ENCODE measurements at places on chromosomes 13 and 19.
A peak's percentile ranks its signal among the peaks of the same experiment; 100 is the strongest.

DNA sequence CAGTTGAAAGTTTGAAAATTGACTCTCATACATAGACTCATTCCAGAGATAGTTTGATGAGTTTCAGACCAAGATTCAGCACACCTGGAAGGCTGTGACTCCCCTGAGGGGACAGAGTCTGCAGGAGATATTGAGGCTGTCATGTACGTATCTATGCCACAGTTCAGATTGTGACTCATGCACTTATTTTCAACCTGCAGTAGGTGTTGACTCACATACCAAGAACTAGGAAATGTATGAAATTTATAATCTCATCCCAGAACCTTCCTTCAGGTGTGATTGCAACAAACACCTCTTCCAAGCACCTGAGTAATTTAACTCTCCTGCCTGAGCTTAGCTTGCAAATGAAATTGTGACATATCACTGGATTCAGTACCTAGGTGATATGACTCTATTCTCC is 64.4 kb upstream of the ZNF43 start:
- DNase-seq = no peak

DNA sequence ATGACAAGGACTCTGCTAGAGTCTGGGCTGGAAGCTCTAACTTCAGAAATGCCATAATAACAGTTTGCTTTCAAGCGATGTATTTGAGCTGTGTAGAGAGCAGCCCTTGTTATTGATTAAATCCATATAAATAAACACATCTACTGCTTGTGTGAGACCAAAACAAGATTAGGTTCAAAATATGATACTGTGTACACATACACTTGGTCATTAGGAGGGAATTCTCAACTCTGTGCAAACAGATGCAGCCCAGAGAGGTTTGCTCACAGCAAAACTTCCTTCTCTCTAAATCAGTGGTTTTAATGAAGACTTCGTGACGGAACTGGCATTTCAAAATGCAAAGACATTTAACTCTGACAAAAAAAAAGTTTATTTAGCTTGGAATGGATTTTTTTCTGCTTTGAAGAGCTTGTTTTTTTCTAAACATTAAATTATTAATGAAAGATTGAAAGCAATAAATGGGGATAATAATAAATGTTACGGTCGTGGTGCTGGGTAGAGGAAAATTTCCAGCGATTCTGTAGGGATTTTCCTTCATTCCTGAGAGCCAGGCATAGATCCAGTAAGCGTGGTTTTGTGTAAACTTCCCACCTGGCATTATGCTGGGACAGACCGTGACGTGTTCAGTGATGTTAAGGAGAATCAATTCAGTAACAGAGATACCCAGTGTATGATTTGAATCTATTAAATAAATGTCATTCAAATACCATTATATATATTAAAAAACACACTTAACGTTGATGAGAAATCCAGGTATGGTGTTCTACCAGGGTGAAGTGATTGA is 213.7 kb downstream of the TEX29 start:
- peak; percentile 60 for DNase-seq

DNA sequence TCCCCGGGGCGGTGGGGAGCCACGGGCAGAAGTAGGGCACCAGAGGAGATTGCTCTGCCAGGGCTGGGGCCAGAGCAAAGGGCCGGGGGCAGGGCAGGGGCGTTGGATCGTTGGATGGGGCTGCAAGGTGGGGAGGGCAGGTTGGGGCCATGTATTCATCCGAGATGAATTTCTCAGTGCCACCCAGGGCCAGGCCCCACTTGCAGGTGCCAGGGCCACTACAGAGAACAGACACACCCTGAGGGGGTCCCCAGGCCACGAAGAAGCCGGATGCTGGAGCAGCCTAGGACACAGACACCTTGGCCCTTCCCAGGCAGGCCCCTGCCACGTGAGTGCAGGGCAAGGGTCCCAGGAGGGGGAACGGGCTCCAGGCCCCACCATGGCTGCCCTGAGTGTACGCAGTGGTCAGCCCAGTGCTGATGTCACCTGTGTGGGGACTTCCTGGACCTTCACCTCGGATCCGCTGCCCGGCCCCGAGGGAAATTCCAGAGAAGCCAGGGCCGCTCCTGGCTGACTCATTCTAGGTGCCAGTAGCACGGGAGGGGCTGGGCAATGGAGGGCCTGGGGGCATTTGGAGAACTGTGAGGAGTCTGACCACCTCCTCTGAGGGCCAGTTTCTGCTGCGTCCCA is 9.6 kb upstream of the SBNO2 start:
- no peak for DNase-seq

GRCh38 chr19:35732540-35733179 is 9.6 kb downstream of the IGFLR1 start:
- DNase-seq = no peak

DNA sequence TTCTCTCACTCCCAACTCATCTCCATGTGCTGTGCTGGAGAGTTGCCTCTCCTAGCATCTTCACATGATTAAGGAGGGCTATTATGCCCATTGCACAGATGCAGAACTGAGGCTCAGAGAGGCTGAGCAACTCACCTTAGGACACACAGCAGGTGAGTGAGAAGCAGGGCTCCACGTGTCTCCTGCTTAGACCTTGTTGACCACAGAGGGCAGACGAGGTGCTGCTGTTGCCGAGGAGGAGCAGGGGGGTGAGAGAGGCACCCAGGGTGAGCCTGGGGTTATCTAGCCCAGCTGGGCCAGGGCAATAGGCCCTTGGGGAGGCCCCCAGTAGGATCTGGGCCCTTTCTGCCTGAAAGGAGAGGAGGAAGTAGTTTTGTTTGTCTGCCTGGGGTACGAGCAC is 2.4 kb upstream of the HSH2D start:
- no peak for DNase-seq

DNA sequence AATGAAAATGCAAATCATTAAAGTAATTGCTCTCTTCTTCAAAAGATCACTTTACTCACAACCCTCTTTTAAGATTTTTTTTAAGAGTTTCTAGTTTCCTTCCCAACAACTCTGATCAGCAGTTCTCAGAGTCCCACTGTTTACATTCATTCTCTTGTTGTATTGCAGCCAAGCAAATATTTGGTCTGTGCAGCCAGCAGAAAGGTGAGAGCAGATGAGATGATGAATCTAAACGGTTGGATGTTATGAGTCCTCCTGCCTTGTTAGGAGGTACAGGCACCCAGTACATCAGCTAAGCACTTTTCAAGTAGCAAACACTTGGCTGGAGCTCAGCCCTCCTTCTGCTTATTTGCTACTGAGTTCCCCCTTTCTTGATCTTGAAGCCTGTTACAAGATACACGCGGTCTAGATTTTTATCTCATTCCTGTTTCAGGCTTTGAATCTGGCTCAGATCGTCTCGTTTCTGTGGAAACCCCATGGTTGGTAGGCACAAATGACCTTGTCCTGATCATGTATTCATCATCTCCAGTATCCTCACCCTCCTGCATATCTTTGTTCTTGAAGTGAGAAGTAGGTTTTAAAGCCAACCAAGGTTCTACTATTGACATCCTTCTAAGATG is 300.7 kb downstream of the DCT start:
- peak; percentile 98 for DNase-seq

GRCh38 chr13:74570834-74571233 is 436.6 kb upstream of the KLF12 start:
- DNase-seq = no peak

GRCh38 chr13:81987677-81988357 is 1646.9 kb upstream of the SPRY2 start:
- DNase-seq = no peak

GRCh38 chr13:20349564-20350381 is 117.7 kb upstream of the GJB6 start:
- DNase-seq = no peak
